Neural crest cell (in vitro differentiated cells): ENCODE measurements at places on chromosomes 1 and 21. TPM values are rescaled to one million over a fixed set of nuclear protein-coding genes. Genes with fewer than 3 reads are reported as not detected.

TDRD5 gene
- total RNA-seq, result not detected in 2 replicates

LCE1E gene
- total RNA-seq, result not detected in 2 replicates

DNA sequence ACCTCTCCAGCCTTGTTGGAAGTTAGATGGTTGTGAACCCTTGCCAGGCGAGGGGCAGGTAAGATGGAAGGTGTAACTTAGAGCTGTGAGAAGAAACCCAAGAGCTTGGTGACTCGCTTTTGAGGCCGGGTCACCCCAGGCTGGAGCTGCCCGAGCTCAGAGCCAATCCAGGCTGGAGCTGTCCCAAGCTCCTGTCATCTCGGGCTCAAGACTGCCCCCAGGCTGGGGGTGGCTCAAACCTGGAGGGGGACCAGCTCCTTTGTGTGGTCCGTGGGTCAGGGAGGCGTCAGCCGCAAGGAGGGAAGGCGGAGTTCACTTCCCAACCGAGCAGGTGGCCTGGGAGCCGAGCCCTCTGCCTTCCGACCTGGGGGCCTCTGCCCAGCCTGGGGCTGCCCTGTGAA lies 2.0 kb downstream of the HUNK start:
- peak overlapping the region; percentile 78 for H3K27ac ChIP-seq
- H3K4me1 ChIP-seq, result peaks cover 56% of the 10 kb centered on the region
- DNase-seq, result no peak
- no peaks in the 10 kb centered on the region for H3K27me3 ChIP-seq
- H3K4me3 ChIP-seq, result peak overlapping the region; percentile 92

GRCh38 chr1:185886046-185886445 lies 151.9 kb downstream of the HMCN1 start:
- no peak for DNase-seq
- H3K4me3 ChIP-seq, result no peak overlapping the region
- no peaks in the 10 kb centered on the region for H3K27me3 ChIP-seq
- H3K4me1 ChIP-seq, result peaks cover 7% of the 10 kb centered on the region
- no peak overlapping the region for H3K27ac ChIP-seq
- H3K36me3 ChIP-seq, result peaks cover 2% of the 10 kb centered on the region

GRCh38 chr1:161914595-161914994 lies 109.1 kb downstream of the OLFML2B start:
- no peak for DNase-seq
- H3K4me1 ChIP-seq, result peaks cover 4% of the 10 kb centered on the region
- no peak overlapping the region for H3K4me3 ChIP-seq
- no peaks in the 10 kb centered on the region for H3K27me3 ChIP-seq
- H3K36me3 ChIP-seq, result peaks cover 3% of the 10 kb centered on the region
- no peak overlapping the region for H3K27ac ChIP-seq

DNA sequence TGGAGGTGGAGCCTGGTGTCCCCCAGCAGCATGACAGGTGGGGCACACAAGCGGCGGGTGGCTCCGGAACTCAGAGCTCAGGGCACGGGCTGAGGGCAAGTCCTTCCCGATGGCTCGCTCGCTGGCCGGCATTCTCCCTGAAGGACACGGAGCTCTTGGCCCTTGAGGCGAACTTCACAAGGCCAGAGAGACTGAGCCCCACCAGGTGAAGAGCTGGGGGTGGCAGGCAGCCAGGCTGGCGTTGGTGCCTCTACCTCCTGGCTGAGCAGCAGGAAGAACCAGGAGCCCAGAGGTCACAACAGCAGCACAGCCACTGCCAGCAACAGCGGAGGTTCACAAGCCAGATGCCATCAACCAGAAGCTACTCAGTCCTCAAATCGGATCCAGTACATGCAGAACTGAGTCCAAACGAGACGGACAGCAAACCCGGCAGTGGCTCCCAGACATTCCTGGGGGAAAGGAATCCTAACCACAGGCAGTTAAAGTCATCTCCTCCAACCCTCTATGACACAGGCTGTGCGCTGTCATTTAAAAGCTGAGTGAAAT lies 54.1 kb downstream of the NPHP4 start:
- H3K4me1 ChIP-seq, result peaks cover 22% of the 10 kb centered on the region
- H3K27me3 ChIP-seq, result no peaks in the 10 kb centered on the region
- H3K4me3 ChIP-seq, result no peak overlapping the region
- DNase-seq, result no peak

DNA sequence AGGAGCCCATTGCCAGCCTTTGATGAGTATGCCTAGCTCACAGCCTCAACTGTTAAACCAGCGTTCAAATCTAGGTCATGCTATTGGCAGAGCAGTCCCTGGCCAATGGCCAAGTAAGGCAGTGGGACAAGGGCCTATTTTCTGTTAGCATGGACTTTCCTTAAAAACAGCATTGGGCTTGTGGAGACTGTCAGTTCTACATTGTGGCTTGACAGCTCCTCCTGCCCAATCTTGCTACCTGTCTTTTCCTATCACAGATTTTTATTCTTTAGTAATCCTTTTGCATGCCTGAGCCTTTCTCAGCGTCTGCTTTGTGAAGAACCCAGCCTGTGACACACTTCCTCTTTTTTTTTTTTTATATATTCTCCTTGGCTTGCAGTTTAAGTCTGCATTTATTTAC lies 56.4 kb downstream of the DIP2A start:
- peaks cover 51% of the 10 kb centered on the region for H3K36me3 ChIP-seq
- H3K27ac ChIP-seq, result no peak overlapping the region
- H3K4me3 ChIP-seq, result no peak overlapping the region
- no peaks in the 10 kb centered on the region for H3K4me1 ChIP-seq
- H3K27me3 ChIP-seq, result no peaks in the 10 kb centered on the region
- no peak for DNase-seq

GRCh38 chr1:150186789-150187559 lies 37.3 kb downstream of the PLEKHO1 start:
- no peak overlapping the region for H3K4me3 ChIP-seq
- DNase-seq, result peak; percentile 31
- H3K27me3 ChIP-seq, result no peaks in the 10 kb centered on the region
- H3K27ac ChIP-seq, result no peak overlapping the region

GRCh38 chr1:2358072-2358471 lies 33.3 kb downstream of the MORN1 start:
- peaks cover 9% of the 10 kb centered on the region for H3K36me3 ChIP-seq
- no peak overlapping the region for H3K4me3 ChIP-seq
- no peaks in the 10 kb centered on the region for H3K27me3 ChIP-seq
- H3K27ac ChIP-seq, result no peak overlapping the region

KLF17 gene
- total RNA-seq, result 0.34 TPM in 1 of 2 replicates, not detected in the other

CYP4A11 gene
- not detected in 2 replicates for total RNA-seq

DNA sequence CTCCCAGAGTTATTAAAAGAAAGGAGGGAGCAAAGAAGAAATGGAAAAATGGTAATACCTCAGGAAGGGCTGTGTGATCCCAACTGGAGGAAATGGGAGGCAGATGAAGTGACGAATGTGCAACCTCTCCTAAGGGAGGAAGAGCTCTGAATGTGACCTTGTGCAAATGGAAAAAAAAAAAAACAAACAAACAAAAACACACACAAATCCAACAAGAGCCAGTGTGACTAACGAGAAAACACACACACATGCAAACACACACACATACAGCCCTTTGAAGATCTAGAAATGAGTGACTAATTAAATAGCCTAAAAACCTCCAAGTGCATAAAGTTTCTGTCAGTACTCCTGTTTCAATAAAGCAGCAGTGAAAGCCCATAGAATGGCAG lies 49.0 kb downstream of the CCN1 start:
- H3K4me1 ChIP-seq, result peaks cover 8% of the 10 kb centered on the region
- H3K27ac ChIP-seq, result no peak overlapping the region
- no peak for DNase-seq
- no peaks in the 10 kb centered on the region for H3K27me3 ChIP-seq
- H3K4me3 ChIP-seq, result no peak overlapping the region

- peaks cover 4% of the 10 kb centered on the region for H3K4me1 ChIP-seq
- no peak overlapping the region for H3K4me3 ChIP-seq
- H3K27me3 ChIP-seq, result peaks cover 15% of the 10 kb centered on the region
- no peak overlapping the region for H3K27ac ChIP-seq
- H3K36me3 ChIP-seq, result no peaks in the 10 kb centered on the region
- no peak for DNase-seq
These were observed 26.8 kb downstream of the TRPM2 start for GRCh38 chr21:44379991-44380865.

OR6N1 gene
- total RNA-seq, result not detected in 2 replicates

RUNX1 gene
- 0.63 and 0.64 TPM in 2 replicates for total RNA-seq

DNA sequence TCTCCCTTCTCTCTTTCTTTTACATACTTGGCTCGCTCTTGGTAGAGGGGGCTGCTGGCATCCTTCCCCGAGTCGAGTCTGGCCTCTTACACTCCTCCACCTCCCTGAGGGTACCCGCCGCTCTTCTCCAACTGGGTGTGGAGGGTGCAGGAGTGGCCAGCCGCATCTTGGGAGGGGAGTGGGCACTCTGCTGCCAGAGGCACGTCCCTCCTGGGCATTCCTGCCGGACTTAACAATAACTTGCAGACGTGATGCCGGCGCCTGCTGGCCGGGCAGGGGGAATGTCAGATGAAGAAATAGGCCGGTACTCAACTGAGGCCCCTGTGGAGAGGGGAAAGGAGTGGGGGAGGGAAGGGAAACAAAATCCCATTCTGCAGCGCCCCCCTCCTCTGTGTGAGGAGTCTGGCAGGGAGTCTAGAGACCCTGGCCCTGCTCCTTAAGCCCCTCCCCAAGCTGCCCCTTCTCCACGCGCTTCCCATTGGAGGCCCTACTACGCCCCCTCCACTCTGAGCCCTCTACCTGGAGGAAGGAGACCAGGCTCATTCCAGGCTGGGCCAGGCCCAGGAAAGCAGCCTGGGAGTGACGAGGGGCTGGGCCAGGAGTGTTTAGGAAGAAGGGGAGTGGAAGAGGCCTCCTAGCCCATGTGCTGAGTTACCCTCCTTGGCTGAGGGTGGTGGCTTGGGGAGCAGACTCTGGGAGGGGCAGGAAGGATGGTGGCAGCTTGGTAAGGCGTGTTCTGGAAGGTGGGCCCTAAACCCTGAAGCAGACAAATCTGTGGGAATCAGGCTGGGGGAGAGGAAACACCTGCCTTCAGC lies 1.8 kb downstream of the ATP2B4 start:
- peaks cover 69% of the 10 kb centered on the region for H3K4me1 ChIP-seq
- H3K4me3 ChIP-seq, result peak overlapping the region; percentile 94
- H3K27me3 ChIP-seq, result peaks cover 29% of the 10 kb centered on the region
- no peaks in the 10 kb centered on the region for H3K36me3 ChIP-seq

HPDL gene
- 10.6 and 11.6 TPM in 2 replicates for total RNA-seq

SLFNL1 gene
- total RNA-seq, result 0.37 and 0.64 TPM in 2 replicates

DNA sequence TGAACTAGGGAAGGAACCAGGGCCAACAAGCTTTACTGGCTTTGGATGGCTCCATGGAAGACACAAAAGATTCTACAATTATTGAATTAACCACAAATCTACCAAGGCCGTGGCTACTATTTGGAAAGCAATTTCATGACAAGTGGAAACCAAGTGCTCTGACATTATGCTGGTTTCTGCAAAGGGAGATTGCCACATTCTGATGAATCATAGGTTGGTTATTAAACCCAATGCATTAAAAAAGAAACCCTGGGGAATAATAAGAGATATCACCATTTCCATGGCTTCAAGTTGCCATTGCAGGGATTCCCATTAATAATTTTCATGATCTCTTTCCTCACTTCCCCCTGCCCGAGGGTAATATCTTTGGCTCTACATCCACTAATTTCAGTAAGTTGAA lies 359.2 kb upstream of the NCAM2 start:
- H3K27ac ChIP-seq, result no peak overlapping the region
- no peaks in the 10 kb centered on the region for H3K27me3 ChIP-seq
- H3K4me3 ChIP-seq, result no peak overlapping the region
- no peaks in the 10 kb centered on the region for H3K4me1 ChIP-seq

PALMD gene
- total RNA-seq, result 0.21 and 0.36 TPM in 2 replicates

DNA sequence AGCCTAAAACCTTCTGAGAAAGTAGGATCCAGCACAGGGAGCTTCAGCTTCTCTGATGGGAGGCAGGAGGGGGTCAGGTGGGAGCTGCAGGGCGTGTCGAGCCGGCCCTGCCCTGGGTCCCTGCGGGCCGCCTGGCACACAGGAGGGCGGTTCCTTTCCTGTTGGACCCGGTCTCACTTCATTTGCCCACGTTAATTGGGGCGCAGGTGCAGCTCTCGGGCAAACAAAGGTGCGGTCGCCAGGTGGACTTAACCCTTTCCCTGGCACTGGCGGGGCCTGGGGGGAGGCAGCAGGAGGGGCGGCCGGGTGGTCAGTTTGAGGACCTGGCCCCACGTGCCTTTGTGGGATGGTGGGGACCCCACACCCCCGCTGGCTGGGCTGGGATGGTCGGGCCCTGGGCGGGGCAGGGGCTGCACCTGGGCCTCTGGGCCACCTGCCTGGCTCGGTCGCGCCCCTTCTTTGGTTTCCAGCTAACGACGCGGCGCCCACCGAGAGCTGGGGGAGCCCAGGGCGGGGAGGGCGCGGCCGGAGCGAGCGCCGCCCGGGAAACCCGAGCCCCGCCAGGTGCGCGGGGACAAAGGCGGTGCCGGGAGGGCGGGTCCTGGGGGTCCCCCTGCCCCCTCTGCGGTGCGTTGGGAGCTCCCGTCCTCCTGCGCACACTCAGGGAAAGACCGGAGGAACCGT lies 20.8 kb upstream of the C1orf159 start:
- H3K36me3 ChIP-seq, result no peaks in the 10 kb centered on the region
- peaks cover 15% of the 10 kb centered on the region for H3K27me3 ChIP-seq

DNA sequence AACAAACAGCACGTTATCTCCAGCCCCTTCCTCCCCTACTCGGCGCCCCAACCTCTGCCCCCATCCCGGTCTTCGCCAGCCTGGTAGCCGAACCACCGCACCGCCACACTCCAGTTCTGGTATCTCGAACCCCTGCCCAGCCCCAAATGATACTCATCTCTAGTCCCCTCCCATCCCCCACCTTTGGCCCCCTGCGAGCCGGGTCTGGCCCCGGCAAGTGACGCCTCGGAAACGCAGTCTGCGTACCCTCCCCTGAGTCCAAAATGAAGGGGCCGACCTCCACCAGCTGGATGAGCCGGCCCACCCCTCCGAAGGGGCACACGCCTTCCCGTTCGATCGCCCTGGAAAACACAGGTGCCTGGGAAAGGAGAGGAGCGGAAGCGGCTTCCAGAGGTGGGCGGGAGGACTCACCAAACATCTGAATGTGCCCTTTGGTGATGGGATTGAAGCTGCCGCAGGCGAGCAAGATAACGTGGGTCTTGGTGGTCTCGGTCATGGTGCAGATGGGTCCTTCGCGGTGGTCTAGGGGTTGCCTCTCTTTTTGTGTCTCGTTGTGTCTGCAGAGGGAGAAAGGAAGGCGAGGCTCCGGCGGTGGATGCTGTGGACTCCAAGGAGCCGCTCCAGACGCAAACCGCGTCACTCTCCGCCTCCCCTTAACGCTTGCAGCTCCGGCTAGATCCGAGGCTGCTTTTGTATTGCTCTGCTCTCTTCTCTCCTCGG lies at the start of gene NMNAT2:
TSS of gene NMNAT2 (minus strand) at position 609 of the 720 bp plus-strand sequence. CDS start at position 496, 113 bp downstream.
- H3K4me3 ChIP-seq, result peak within 1 kb of the TSS; percentile 97
- peaks cover 82% of the 10 kb centered on the region for H3K27me3 ChIP-seq

DYRK3 gene
- 12.5 and 13.3 TPM in 2 replicates for total RNA-seq

TRIM45 gene
- 13.3 and 16.6 TPM in 2 replicates for total RNA-seq

- H3K4me3 ChIP-seq, result no peak overlapping the region
- no peaks in the 10 kb centered on the region for H3K27me3 ChIP-seq
- DNase-seq, result no peak
- no peak overlapping the region for H3K27ac ChIP-seq
- H3K4me1 ChIP-seq, result peaks cover 26% of the 10 kb centered on the region
These were observed 26.1 kb downstream of the WNT9A start for GRCh38 chr1:227921461-227922185.

MROH9 gene
- not detected in 2 replicates for total RNA-seq

GRCh38 chr1:160134791-160135572 lies 16.4 kb upstream of the ATP1A4 start:
- H3K27me3 ChIP-seq, result no peaks in the 10 kb centered on the region
- no peak overlapping the region for H3K4me3 ChIP-seq
- peaks cover 22% of the 10 kb centered on the region for H3K36me3 ChIP-seq
- DNase-seq, result no peak
- peaks cover 15% of the 10 kb centered on the region for H3K4me1 ChIP-seq
- H3K27ac ChIP-seq, result peak overlapping the region; percentile 73

PLA2G2D gene
- not detected in 2 replicates for total RNA-seq

GRCh38 chr21:35473496-35473895 lies 424.4 kb upstream of the RUNX1 start:
- DNase-seq, result no peak
- no peaks in the 10 kb centered on the region for H3K4me1 ChIP-seq
- H3K27me3 ChIP-seq, result no peaks in the 10 kb centered on the region
- no peaks in the 10 kb centered on the region for H3K36me3 ChIP-seq
- no peak overlapping the region for H3K27ac ChIP-seq
